ENCODE measurements at places on chromosomes 6 and 20.

- DNase-seq: no peak
Observed at GRCh38 chr20:50347284-50348063, 156.8 kb downstream of the CEBPB start.

- DNase-seq: no peak
Observed at GRCh38 chr20:14727485-14728150, 390.2 kb upstream of the FLRT3 start.

DNA sequence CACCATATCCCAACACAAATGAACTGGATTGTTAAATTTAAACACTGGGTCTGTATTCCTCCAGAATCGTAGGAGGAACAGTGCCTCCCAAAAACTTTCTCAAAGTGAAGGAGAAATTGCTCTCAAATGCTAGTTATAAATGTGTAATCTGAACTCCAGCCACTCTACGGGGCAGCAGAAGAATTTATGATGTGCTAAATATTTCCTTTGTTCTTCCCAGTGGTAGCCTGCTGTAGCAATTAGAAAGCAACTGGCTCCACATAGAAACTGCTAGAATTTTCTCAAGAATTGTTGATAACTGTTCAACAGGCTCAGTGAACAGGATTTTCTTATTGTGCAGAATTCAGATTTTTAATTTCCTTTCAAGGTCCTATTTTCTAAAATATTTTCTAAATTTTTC is 49.8 kb upstream of the EYA4 start:
- no peak for DNase-seq

- DNase-seq: no peak
Observed at GRCh38 chr6:98203170-98203806, 631.1 kb upstream of the POU3F2 start.

DNA sequence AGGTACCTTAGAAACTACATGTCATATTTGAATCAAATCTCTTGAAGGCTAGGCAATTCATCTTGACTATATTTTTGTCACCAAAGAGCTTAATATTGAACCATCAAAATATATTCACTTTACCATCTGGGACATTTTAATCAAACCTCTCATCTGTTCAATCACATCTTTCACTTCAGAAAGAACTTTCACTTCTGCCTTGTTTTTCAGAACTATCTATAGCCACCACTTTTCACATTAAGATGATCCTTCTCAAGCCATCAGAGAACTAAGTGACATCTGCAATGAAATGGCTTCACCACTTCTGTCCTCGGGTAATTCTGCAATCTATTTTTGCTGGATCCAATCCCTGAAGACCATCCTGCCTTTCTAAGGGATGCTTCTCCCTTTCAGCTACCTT is 57.8 kb downstream of the OR2B2 start:
- no peak for DNase-seq

DNA sequence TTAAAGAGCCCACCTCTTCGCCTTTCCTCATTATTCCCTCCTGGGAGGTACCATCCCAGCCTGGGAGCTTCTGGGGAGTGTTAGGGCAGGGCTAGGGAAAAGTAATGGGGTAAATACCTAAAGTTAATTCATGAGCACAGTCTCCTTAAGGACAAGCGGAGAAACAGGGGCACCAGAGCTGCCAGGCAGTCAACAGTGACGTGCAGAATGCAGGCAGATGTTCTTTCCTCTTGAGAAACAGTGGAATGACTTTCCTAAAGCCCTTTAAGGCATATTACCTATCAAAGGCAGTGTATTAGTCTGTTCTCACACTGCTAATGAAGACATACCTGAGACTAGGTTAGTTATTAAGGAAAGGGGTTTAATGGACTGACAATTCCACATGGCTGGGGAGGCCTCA is 76.3 kb downstream of the RNF144B start:
- no peak for DNase-seq

All from stimulated activated CD4-positive, alpha-beta T cell treated with anti-CD3 and anti-CD28 coated beads, Interleukin-15, amount 100 ng/mL, for 1 hour (primary cell).